ENCODE measurements at places on chromosomes 2 and 18.

DNA sequence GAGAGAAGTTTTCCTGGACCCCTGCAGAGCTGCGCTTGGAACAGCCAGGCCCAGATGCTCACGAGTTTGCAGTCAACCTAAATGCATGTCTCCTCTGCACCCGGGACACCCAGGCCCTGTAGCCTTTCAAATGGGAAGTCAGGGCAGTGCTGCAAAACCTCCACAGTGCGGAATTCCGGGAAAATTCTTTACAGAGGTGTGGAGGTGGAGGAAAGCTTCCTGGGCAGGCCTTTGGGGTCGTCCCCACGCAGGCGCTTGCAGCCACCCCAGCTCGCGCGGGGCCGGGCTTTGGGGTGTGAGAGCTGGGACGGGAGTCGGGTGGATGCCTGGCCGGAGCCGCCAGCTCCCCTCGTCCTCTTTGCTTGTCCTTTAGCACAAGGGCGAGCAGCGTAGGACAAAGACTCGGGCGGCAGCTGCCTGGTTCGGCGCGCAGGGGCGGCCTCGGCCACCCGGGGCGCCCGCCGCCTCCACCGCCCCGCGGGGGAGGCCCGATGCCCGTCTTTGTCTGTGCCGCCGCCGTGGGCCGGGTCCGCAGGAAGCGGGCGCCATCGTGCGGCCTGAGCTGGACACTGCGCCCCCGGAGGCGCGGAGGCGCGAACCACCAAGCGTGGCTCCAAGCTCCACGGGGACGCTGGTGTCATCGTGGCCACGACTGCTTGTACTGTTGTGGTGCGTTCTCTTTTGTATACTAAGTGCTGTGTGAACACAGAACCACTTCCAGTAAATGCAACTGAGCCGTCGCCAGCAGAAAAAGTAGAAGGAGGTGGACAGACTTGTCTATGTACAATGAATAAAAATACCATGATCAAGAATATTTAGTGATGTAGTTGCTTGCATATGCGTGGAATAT, 28.2 kb upstream of the BCL11A start:
- peak; percentile 57 for DNase-seq

DNA sequence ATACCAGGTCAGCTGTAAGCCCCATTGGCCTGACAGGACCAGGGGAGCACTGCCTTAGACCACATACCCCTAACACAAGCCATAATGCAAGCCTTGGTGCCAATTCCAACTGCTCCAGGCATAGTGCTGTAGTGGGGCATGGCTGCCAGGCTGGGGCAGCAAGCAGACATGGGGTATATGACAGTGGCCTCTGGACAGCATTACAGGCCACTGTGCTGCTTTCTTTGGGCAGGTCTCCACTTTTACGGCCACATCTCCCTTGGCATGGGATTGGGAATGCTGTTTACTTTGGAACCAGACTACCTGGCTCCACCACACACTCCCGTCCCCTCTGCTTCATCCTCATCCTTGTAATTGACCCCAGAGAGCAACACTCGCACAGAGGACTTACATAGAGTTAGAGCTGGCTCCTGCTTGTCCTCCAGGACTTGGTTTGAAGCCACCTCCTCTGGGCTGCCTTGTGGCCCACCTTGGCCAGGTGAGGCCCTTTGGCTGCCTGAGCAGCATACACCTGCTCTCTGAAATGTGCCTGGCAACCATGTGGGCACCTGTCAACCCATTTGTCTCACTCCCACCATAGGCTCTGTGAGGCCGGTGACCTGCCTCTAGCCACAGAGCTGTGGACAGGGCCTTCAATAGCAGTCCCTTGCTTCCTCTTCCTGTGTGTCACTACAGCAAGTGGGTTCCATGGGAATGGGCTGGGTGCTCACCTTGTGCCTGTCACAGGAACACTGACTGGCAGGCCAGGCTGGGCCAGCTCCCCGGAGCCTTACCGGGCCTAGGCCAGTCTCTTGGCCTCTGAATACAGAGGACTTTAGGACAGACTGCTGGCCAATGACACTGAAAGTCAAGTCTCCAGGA, 262.6 kb upstream of the HS6ST1 start:
- no peak for DNase-seq

DNA sequence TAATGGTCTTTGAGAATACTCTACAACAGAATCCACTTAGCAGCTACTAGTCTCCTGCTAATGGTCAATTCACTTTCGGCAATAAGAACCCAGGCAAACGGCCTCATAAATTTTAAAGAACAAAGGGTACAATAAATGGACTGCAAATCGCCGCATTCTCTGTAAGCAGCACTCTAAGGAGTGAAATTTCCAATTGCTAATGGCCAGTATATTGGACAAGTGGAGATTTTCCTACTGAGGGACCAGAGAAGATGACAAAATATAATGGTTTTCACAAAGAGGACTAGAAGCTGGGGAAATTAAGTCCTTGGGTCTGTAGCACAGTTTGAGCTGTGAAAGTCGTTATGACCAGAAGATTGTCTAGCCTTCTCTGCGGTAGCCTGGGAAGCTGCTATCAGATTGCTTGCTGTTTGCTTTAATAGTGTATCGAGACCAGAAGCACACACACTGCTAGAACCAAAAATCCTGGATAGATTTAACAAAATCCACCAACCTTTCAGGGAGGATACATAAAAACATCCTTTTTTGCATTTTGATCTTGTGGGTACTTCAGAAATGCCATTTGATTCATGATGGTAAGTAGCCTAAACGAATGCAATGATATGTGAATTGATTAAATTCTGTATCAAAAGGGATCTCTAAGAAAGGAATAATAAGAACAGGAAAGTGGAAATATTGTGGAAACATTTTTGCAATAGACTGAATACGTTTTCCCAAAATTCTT, 53.6 kb upstream of the ATP8B1 start:
- DNase-seq, result no peak

- no peak for DNase-seq
Observed at GRCh38 chr2:101723371-101724124, 26.0 kb downstream of the MAP4K4 start.

- peak; percentile 8 for DNase-seq
Observed at GRCh38 chr2:3493615-3494007, 25.7 kb downstream of the ADI1 start.

DNA sequence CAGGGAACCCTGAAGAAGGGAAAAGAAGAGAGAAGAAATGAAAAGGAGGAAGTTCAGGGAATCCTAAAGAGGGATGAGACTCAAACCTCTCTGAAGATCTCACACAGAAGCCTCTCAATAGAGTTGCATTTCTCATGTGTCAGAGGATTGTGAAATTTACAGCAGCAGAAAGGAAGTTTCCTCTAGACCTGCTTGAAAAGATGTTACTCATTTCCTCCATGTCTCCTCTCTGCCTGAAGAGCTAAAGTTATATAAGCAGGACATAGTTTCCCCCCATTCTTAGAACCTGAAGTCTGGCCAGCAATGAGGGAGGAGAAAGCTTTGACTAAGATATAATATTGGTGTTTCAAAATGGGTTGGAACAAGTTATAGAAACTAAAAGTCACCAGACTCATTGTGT, 1155.6 kb downstream of the LRP1B start:
- DNase-seq, result peak; percentile 20

DNA sequence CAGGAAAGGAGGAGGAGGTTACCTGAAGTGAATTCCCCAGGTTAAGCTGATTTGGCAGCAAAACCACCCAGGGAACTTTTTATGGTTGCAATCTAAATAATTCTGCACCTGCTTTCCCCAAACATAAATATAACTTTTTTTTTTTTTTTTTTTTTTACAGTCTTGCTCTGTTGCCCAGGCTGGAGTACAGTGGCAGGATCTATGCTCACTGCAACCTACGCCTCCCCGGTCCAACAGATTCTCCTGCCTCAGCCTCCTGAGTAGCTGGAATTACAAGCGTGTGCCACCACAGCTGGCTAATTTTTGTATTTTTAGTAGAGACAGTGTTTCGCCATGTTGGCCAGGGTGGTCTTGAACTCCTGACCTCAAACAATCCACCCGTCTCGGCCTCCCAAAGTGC, 16.1 kb upstream of the PPP1CB start:
- no peak for DNase-seq

DNA sequence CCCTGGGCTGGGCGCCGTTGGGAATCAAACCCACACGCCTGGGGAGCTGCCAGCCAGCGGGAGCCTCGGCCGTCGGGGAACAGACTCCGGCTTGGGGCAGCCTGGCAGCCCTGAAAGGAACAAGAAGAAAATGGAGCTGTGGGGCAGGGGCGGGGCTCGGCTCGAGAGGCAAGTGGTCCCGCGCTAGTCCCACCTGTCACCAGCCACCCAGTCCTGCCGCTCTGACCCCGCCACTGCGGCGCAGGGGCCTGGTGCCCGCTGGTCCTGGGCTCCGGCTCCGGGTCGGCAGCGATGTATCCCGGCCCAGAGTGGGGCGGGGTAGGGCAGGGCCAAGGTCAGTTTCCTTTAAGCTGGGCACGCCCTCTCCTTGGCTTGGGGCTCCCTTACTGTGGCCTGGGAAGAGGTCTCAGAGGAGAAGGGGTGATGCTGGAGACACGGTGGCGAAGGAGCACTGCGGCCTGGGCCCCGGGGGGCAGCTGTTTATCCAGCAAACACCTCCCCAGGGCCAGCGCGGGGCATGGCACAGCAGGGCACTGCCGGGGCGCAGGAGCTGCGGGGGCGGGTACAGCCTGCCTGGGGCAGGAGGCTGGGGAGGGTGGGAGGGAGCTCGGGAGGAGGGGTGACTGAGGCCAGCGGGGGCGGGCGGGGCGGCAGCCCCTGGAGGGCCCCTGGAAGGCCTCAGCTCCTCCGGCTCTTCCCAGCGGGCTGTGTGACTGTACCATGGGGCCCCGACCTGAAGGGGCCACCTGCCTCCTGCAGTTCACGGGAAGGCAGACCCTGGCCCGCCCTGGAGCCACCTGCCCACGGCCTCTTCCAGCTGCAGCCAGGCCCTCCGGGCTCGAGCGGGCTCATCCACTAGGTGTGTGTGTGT, 15.6 kb downstream of the ODC1 start:
- DNase-seq, result no peak

DNA sequence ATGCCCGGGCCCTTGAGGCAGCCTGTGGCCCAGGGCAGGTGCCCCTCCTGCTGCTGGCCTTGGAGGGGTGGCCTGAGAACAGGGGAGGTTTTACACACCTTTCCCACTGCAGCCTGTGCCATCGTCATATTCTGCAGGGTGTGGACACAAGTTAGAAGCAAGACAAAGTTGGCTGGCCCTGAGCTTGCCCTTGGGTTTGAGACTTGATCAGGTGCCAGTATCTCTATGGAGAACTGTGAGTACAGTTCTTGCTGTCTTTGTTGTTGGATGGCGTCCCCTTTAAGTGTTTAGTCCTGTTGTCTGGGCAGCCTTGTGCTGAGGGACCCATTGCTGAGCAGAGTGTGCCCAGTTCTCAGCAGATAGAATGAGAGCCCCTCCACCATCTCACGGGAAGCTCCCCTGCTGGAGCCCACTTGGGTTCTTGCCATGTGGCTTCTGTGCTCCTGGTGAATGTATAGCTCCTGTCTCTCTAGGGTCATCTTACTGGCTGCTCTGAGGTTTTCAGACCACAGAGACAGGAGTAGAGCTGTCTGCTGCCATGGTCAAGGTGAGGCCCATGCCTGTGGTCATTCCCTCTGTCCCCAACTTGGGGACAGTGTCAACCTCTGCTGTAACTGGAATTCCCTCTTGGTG, 115.9 kb downstream of the SH3RF3 start:
- DNase-seq, result no peak

DNA sequence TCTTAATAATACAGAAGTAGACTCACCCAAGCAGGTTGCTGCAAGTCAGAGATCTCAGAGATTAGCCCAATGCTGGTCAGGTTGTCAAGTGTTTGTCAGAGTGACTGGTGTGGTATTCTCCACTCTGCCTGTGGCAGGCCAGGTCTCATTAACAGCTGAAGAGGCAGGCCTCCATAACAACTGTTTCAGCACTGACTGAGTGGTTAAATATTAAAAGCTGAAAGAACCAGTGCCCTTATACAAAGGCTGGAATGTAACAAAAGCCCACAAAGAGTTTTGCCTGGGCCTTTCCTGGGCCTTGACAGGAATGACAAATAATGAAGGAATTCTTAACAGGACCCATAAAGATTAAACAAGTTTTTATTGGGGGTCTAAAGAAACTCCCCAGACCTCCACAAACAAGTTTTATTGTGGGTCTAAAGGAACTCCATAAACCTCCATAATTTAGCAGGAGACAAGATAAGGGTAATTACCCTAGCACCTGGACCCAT, 26.8 kb downstream of the SULT1C2 start:
- DNase-seq, result peak; percentile 27

- no peak for DNase-seq
Observed at GRCh38 chr2:229665158-229665557, 49.2 kb downstream of the DNER start.

GRCh38 chr2:217791551-217791950, 211.2 kb downstream of the TNS1 start:
- no peak for DNase-seq

- no peak for DNase-seq
Observed at GRCh38 chr2:9113916-9114315, 92.7 kb upstream of the ASAP2 start.

DNA sequence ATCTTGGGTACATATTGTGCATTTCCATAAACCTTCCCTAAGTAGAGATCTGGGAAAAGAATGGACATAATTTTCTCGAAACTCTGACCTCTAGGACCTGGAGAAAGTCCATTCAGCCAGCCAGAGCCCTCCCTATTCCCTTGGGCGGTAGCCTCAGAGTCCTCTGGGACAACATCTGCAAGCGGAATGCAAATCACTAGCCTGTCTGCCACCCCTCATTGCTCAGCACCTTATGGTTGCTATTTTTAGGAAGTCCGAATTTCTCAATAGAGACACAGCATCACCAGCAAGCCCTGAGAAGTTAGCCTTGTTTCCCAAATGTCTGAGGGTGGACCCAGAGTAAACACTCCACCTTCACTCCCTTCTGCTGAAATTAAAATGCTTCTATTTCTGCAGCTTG, 17.6 kb upstream of the CD28 start:
- peak; percentile 42 for DNase-seq

DNA sequence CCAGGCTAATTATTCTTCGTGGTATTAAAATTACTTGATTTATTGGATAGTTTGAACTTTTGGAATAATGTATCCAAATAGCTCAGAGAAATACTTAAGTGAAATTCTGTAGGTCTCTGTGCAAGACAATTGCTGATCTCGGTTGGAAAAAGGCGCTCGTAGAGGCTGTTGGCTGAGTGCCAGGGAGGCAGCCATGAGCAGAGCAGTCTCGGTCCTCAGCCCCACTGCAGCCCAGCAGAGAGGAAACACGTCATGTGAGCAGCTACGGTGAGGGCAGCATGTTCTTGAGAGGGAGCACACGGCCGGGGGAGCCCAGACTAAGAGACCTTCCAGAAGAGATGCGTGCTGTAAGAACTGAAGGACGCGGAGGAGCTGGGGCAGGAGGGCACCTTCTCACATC, 42.5 kb downstream of the DCDC2C start:
- no peak for DNase-seq

GRCh38 chr2:19046986-19047780, 311.2 kb downstream of the OSR1 start:
- peak; percentile 13 for DNase-seq

DNA sequence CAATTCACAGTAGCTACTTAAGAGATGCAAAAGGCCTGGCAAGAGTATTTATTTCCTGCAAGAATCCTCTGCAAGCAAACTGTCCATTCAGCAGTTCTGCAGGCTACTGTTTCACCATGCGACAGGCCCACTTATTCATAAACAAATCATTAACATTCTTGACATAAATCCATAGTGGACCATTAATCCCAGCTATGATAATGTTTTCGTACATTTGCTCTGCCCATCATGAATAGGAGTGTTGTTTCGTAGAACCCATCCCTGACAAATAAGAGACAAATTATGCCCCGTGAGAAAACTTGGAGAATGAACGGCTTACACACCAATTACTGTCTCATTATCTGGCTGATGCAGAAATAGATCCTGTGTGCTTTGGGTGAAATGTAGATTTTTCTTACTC, 65.4 kb downstream of the PID1 start:
- no peak for DNase-seq

GRCh38 chr18:55136864-55137263, 177.6 kb upstream of the CCDC68 start:
- peak; percentile 59 for DNase-seq

GRCh38 chr2:221255862-221256261, 316.2 kb downstream of the EPHA4 start:
- no peak for DNase-seq

Data from fibroblast of skin of abdomen (primary cell).